ENCODE measurements at places on chromosomes 2 and 18. TPM values are rescaled to one million over a fixed set of nuclear protein-coding genes. Genes with fewer than 3 reads are reported as not detected.
A peak's percentile ranks its signal among the peaks of the same experiment; 100 is the strongest.

The CLEC4F gene
- 0.66 TPM for total RNA-seq

GRCh38 chr2:59413751-59414570, 1139.5 kb downstream of the BCL11A start:
- H3K4me1 ChIP-seq, result peaks cover 3% of the 10 kb centered on the region
- no peak for DNase-seq
- no peaks in the 10 kb centered on the region for H3K36me3 ChIP-seq
- no peak overlapping the region for H3K27ac ChIP-seq

DNA sequence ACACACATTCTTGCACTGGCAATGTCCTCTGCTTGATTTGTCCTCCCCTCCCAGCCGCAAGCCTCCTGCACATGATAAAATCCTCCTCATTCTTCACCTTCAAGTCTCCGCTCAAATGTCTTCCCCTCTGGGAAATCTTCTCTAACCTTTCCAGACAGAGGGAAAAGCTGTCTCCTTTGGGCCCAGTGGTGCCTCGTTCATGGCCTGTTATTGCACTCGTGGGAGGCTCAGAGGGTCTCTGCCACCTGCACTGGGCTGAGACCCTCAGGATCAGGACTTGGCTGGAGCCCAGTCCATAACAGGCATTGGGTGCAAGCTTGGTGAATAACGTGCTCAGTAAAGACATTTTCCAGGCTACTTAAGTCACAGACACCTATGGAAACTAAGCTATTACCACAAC, 68.6 kb downstream of the PTGR3 start:
- H3K27me3 ChIP-seq, result peaks cover 2% of the 10 kb centered on the region
- H3K36me3 ChIP-seq, result no peaks in the 10 kb centered on the region
- H3K27ac ChIP-seq, result no peak overlapping the region

DNA sequence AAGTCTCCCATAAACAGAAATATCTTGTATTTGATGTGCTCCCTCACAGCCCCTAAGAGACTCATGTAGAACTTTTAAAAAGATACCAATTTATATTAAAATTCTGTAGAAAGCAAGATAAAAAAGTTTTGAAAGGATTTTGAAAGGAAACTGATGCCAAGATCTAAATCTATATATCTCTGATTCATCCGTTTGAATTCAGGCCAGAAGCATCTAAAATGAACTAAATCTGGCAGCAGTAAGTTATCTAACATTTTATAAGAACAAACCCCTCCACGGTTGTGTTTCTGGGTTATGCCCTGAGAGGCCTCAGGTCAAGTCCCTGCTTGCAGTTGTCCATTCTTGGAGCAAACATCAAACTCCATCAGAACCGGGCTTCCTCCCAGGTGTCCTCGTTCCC, 165.8 kb downstream of the FBXO15 start:
- H3K4me1 ChIP-seq, result no peaks in the 10 kb centered on the region
- no peaks in the 10 kb centered on the region for H3K36me3 ChIP-seq
- H3K27ac ChIP-seq, result no peak overlapping the region
- H3K4me3 ChIP-seq, result no peak overlapping the region
- peaks cover 3% of the 10 kb centered on the region for H3K27me3 ChIP-seq

The STPG4 gene
- total RNA-seq, result 1.3 TPM

DNA sequence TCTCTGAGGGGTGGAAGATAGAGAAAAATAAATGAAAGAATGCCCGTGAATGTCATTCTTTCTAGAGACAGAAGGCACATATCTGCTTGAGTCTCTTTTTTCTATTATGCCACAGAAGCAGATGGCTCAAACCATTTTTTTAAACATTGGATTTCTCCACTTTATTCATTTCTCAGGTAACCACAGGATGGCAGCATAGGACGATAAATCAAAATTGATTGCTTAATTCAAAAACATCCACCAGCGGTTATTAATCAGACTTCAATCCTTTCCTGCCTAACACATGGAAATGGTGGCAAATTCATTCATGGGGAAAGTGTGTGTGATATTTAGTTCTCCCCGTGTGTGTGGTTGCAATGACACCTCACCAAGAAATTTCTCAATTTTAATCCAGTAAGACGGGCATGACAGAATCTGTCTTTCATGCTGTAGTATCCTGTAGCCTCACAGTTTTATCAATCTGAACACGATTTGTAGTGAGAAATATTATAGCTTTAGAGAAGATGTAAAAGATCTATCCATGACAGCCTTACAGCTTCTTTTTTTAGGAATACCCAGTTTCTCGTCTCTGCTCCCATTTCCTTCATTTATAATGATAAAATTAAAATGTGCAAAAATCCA, 72.2 kb downstream of the DSC3 start:
- no peaks in the 10 kb centered on the region for H3K36me3 ChIP-seq
- no peak overlapping the region for H3K4me3 ChIP-seq
- peaks cover 9% of the 10 kb centered on the region for H3K4me1 ChIP-seq
- no peak for DNase-seq
- peaks cover 2% of the 10 kb centered on the region for H3K27me3 ChIP-seq

The UBE2E3 gene
- 294 TPM for total RNA-seq

- peaks cover 8% of the 10 kb centered on the region for H3K27me3 ChIP-seq
- peaks cover 25% of the 10 kb centered on the region for H3K4me1 ChIP-seq
- H3K36me3 ChIP-seq, result peaks cover 10% of the 10 kb centered on the region
- no peak for DNase-seq
- H3K4me3 ChIP-seq, result peak overlapping the region; percentile 50
These were observed 7.6 kb downstream of the KCNG2 start for GRCh38 chr18:79805211-79805887.

The EFEMP1 gene
- 1.2 TPM for total RNA-seq

DNA sequence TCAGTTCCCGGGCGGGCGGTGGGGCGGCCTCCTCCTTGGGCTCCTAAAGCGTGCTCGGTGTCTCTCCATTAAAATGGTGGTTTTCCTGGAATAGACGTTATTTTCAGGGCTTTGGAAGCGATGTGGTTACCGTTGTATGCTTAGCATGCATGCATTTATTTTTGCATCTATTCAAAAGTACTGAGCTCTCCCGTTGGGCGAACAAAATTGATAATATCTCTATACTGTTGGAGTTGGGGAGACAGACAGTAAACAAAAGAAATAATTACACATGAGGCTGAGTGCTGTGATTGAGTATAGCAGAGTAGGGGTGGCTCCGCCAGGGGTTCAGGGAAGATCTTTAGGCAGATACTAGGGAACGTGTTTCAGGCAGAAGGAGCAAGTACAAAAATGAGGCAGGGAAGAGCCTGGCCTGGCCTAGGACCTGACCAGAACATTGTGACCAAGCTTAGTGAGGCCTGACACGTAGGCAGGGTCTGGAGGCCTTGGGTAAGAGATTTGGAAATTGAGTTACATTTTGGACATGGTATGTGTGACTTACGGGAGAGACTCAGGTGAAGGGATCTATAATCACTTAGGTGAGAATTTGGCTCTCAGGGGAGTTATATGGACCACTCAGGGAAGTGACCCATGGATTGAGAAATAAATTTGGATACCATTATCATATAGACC, 674 bp downstream of the NCAPH start:
- H3K27me3 ChIP-seq, result peaks cover 3% of the 10 kb centered on the region
- peaks cover 8% of the 10 kb centered on the region for H3K4me1 ChIP-seq
- peak overlapping the region; percentile 90 for H3K4me3 ChIP-seq

Measured in glutamatergic neuron (in vitro differentiated cells).